Regular cardiac myocyte (primary cell): ENCODE measurements at places on chromosomes 7 and 10. TPM values are rescaled to one million over a fixed set of nuclear protein-coding genes. Genes with fewer than 3 reads are reported as not detected.

The WIPF3 gene
- not detected in 2 replicates for total RNA-seq

The ASIC3 gene
- under 0.01 and 0.19 TPM in 2 replicates for total RNA-seq

The PRPS1L1 gene
- total RNA-seq = not detected in 2 replicates

The FAM53B gene
- total RNA-seq = 13.0 TPM in 2 replicates

The HHEX gene
- total RNA-seq = 1.7 and 7.1 TPM in 2 replicates

The SSC4D gene
- total RNA-seq = 0.77 and 1.4 TPM in 2 replicates

The MYH16 gene
- under 0.01 TPM in 1 of 2 replicates, not detected in the other for total RNA-seq

The FOXP2 gene
- total RNA-seq = under 0.01 TPM in 1 of 2 replicates, not detected in the other

The SPRN gene
- total RNA-seq = 0.28 and 0.38 TPM in 2 replicates
